ENCODE measurements at places on chromosomes 2 and 18. TPM values are rescaled to one million over a fixed set of nuclear protein-coding genes. Genes with fewer than 3 reads are reported as not detected.

NCKAP5 gene
- not detected for total RNA-seq

CROCC2 gene
- 0.12 TPM for total RNA-seq

ROCK2 gene
- 26.8 TPM for total RNA-seq

CASP10 gene
- total RNA-seq = 3.7 TPM

ANKRD23 gene
- 1.1 TPM for total RNA-seq

ESPNL gene
- total RNA-seq = 2.0 TPM

KLHL41 gene
- total RNA-seq = 1.00 TPM

ACKR3 gene
- 7.8 TPM for total RNA-seq

All from cardiac ventricle fibroblast (primary cell).